D341Med (cell line): ENCODE measurements at places on chromosomes 11 and 22.

DNA sequence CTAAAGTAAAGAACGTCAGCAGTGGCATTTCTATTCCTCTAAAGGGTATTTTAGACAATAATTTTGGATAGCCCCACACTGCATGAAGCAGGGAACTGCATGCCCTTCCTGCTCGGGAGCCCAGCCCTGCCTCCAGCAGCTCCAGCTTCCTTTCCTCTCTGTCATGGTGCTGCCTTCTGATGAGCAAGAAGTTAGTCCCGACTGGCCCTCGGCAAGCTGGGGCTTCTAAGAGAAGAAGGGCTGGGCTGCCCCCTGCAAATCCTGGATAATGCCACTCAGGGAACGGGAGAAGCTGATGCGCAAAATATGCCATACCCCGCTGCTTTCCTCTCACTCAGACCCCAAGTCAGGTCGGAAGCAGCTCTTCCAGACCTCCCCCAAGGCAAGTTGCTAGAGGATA, 296.4 kb downstream of the ETS1 start:
- no peak for DNase-seq

- no peak for DNase-seq
These were observed 140.4 kb downstream of the NAV2 start for GRCh38 chr11:19853016-19853415.

DNA sequence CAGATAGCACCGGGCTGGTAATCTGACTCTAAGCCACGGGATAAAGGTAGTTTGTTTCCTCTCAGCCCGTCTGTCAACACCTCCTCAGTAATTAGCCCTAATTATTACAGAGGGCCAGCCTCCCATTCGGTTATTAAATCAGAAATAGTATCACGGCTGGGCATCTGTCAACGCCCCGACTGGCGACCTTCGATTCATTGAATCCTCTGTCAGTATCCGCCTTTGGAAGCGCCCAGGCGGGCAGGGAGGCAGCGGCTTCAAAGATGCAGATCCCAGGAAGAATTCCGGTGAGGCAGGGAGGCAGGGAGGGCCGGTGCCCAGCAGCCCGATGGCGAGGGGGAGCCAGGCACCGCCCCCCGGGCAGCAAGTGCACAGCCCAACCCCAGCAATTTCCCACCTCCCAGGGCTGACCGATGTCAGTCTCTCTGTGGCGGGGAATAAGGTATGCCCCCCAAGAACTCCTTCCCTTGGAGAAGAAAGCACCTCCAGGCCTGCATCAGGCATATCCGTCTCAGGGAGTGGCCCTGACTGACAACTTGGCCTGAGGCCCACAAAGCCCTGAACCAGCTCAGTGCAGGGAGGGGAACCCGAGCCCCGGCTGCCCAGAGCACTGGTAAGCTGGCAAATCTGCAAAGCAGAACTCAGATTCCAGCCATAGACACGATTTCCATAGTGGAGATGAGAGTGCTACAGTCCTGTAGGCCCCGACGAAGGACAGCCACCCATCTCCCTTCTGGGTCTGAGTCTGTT, 11.4 kb downstream of the GNB1L start:
- peak; percentile 72 for DNase-seq

GRCh38 chr11:101061606-101062005, 68.0 kb downstream of the PGR start:
- no peak for DNase-seq

DNA sequence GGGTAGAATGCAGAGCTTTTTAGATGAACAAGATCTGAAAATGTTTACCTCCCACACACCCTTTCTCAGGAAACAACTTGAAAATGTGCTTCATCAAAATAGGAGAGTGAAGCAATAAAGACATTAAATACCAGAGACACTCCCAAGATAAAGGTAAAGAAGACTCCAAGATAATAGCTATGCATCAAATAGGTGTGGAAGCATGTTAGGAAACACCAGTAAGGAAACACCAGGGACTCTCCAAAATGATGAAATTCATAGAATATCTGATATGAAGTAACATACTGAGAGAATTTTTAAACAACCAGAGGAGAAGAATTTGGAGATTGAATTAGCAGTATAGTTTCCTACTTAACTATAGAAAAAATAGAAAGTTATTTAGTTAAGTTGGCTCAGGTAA, 57.0 kb downstream of the OR10A6 start:
- no peak for DNase-seq

- peak; percentile 31 for DNase-seq
These were observed 86.4 kb upstream of the SHISAL1 start for GRCh38 chr22:44398856-44399837.

DNA sequence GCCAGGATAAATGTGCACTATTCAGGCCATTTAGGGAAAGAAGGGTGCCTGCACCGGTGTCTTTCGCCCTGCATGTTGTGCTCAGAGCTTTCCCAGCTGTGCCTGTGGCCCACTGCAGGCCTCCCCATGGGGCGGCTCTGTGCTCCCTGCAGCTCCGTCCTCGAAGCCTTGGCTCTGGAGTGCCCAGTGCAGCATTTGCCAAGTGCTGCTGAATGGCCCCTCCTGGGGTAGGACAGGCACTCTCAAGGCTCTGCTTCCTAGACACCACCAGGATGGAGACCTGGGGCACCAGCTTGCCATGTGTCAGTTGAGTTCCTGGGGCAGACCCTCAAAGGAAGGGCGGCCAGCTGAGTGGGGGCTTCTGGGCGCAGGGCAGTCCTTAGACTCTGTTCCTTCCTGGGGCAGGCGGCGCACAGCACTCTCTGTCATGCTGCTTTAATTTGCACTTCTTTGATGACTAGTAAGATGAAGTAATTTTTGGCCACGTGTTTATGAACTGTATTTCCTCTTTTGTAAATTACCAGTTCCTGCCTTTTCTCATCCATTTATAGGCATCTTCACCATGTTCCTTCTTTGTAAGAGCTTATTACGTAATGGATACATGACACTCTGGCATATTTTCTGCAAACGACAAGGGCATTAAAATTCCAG, 32.1 kb upstream of the GNB1L start:
- DNase-seq = no peak

GRCh38 chr22:30927806-30928205, 40.8 kb downstream of the MORC2 start:
- DNase-seq = no peak

DNA sequence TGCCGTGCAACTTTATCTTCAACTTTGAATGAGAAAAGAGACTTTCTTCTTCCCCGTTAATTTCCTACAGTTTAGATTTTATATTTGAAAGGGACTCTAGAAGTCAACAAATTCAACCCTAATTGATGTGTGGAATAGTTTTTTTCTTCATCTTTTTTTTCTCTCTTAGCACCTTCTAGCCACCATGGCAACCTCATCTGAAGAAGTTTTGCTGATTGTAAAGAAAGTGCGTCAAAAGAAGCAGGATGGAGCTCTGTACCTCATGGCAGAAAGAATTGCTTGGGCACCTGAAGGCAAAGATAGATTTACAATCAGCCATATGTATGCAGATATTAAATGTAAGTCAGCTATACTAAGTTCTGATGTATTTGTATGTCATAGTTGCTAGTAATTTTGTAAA, 10.5 kb downstream of the GTF2H1 start:
- no peak for DNase-seq

DNA sequence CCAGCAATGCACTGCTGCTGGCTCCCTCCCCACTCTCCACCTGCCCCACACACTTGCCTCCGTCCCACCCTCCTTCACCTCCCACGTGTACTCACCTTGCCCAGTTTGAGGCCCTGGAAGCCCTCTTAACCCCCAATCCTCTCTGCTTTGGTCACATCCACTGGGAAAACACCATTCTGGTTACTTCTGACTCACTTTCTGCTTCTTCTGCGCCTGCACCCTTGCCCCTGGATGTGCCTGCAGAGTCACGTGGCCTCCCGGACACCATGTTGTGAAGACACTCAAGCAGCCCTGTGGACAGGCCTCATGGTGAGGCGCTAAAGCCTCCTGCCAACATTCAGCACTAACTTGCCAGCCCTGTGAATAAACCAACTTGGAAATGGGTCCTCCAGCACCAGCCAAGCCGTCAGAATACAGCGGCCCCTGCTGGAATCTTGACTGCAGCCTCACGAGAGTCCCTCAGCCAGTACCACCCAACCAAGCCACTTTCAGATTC, 2.6 kb upstream of the NAALADL1 start:
- DNase-seq = no peak

- DNase-seq = peak; percentile 9
These were observed 168.6 kb upstream of the GRK3 start for GRCh38 chr22:25395915-25396314.

DNA sequence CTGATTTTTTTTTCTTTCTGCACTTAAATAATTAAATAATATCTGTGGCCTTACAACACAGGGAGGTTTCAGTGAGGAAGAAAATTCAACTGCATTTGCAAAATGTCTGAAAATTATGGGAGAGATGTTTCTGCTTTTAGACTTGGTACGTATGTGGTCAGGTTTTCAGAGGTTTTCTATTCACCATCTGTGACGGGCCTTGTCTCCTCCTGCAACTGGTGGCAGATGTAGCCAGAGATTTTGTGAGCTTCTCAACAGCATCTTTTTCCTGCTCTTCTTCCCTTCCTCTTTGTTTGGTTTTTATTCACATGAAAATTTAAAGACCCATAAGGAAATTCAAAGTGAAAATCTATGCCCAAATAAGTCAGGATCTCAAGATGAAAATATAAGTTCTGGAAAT, 38.3 kb downstream of the ZBTB16 start:
- DNase-seq = no peak

DNA sequence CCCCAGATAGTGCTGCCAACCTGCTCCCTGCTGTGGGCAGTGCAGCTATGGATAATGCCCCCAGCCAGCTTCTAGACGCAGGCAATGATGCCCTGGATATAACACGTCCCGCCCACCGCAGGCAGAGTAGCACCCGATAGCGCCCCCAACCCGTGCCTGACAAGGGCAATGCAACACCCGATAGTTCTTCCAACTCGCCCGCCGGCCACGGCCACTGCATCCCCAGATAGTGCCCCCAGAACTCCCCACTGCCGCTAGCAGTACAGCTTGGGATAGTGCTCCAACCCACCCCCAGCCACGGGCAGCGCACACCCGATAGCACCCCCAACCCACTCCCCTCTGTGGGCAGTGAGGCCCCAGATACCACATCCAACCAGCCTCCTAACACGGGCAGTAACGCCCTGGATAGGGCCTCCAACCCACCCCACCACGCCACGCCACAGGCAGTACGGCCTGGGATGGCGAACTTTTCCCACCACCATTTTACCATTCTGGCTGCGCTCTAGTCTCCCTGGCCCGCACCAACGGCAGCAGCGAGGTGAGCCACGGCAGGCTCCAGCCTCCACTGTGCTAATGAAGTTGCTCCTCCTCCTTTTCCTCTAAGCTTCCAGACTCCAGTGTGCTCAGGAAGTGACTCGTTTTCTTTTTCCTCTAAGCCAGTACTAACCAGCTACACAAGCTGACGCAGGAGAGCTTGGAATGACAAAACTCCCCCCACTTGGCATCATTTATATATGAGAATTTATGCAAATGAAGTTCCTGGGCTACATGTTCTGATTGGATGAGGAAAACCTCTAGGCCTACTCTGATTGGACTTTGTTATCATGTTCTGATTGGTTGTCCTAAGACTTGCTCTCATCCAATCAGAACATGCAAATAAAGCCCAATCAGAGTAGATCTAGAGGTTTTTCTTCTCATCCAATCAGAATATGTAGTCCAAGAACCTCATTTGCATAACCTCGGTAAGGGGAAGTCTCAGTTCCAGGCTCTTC, 3.0 kb upstream of the RFPL3 start:
- DNase-seq = no peak

DNA sequence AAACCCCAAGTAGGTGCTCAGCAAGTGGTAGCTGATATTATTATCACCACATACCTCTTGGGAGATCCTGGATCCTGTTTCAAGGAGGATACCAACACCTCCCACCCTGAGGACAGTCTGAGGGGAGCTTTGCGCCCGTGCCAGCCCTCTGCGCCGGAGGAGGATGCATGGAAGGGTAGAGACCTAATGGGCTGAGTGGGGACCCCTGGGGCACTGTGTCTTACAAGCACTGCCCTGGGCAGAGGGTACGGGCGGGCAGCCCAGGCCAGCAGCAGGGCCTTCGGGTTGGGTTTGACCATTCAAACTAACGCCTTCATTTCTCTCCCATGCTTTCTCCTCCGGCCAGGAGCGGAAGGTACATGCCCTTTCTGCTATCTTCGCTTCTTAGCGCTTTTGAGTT, 26.3 kb downstream of the MYBPC3 start:
- no peak for DNase-seq

DNA sequence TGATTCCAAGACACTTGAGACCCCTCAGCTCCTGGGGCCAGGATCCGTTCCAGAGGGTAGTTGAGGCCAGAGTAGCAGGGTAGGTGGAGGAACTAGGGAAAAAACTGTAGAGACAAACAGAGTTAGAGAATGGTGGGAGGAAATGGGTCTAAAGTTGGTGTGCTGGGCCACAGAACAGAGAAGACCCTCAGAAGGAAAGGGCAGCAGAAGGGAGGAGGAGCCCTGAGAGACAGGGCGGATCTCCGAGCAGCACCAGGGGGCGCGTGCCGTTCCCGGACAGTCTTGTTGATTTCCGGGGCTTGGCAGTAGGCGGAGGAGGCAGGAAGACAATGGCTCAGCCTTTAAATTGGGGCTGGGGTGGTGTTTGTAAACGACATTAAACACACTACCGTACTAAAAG, 2.4 kb upstream of the CECR2 start:
- DNase-seq = peak; percentile 82

GRCh38 chr22:31578171-31578570, 81.8 kb downstream of the SFI1 start:
- peak; percentile 54 for DNase-seq

GRCh38 chr11:8186429-8186828, 17.6 kb upstream of the RIC3 start:
- no peak for DNase-seq

GRCh38 chr22:20625270-20625669, 117.9 kb downstream of the MED15 start:
- DNase-seq = no peak

DNA sequence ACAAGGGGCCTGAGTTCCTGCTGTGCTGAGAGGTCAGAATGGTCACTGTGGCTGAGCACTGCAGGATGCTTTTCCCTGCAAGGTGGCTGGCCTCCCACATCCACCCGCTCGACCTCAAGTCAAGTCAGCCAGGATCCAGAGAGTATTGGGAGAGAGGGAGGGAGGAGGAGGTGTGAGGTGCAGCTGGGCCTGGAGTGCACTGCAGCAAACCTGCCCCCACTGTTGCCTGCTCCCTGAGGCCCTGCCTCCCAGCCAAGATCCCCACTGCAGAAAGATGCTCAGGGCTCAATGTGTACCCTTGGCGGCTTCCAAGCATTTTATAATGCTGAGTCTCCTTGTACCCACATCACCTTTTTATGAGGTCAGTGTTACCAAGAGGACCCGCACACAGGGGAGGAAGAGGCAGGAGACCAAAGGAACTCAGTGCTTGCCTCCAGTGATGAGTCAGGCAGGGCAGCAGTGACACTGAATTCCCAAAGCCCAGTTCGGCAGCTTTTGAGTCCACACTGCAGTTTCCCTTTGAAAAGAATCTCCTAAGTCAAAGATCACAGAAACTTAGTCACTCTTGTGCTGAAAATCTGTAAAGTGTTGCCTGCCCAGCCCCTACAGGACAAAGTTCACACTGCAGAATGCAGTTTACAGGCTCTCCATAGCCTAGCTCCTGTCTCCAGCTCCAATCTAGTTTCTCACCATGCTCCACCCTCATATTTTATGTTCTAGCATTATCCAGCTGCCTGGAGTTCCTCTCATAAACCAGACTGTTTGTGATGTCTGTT, 3.1 kb downstream of the ENDOD1 start:
- DNase-seq = no peak
